ENCODE measurements at places on chromosomes 11 and 22. TPM values are rescaled to one million over a fixed set of nuclear protein-coding genes. Genes with fewer than 3 reads are reported as not detected.
A peak's percentile ranks its signal among the peaks of the same experiment; 100 is the strongest.

The LIF gene
- 33.3 TPM for total RNA-seq

The TEX54 gene
- total RNA-seq = not detected

DNA sequence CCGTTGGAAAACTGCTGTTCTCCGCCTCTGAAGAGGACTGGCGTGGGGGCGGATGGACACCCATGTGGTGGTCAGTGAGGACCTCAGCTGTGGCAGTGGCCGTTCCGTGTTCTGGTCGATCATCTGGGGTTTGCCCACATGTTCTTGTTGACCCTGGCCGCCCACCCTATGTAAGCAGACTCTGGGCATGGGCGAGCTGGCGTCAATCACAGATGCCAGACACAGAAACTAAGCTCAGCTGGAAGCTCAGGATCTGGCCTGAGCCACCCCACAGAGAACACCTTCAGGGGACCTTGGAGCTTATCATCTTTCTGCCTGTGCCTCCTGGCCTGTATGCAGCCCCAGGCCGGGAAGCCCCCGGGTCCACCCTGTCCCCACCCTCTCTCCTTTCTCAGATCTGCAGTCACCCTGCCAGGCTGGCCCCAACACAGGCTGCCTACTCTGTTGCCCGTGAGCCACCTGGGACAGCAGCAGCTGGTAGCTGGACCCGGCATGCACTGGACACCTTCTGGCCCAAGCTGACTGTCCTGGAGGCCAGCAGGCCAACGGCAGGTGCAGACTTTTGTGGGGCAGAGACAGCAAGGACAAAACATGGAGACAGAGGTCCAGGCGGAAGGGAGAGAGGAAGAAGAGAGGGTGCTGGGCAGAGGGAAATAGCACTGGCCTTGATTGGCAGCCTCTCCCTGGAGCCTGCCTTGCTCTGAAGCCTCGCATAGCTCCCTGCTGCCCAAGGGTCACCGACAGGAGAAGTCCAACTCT is 91.5 kb downstream of the PHF21B start:
- no peak for DNase-seq

GRCh38 chr22:36386351-36386899 is 1.3 kb downstream of the MYH9 start:
- DNase-seq = no peak

The C22orf31 gene
- total RNA-seq = not detected

The OR51B5 gene
- total RNA-seq = 0.11 TPM

GRCh38 chr11:8087185-8087584 is 6.2 kb downstream of the TUB start:
- no peak for DNase-seq

DNA sequence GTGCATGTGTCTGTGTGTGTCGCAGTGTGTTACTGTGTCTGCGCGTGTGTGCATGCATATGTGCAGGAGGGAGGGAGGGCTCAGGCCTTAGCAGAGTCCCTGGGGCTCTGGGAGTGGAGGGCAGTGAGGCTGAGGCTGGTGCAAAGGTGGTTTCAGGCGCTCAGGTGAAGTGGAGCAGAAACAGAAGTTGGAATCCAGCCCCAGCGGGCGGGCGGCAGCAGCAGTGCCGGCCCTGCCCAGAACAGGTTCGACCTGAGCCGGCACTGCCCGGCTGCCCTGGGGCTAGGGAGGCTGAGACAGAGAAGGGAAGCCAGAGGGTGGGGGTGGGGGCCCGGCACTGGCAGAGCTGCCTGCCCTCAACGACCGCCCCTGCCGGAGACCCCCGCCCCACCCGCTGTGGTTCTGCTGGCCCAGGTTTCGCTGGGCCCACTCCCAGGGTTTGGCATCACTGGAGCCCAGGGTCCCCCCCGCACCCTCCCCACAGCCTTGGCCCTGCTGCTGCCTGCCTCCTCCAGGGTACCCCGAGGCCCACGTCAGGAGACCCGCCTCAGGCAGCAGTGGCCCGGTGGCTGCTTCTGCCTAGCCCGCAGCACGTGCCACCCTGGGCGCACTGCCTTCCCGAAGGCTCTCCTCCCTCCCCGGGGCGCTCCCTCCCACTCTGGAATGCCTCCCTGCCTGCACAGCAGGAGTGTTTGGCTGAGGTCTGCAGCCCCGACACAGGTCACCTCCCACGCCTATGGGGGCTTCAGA is 13.3 kb downstream of the ASCL2 start:
- DNase-seq = no peak

- DNase-seq = no peak
Measured at GRCh38 chr11:88415495-88415894, 78.0 kb upstream of the CTSC start.

The CCDC81 gene
- 0.29 TPM for total RNA-seq

- DNase-seq = no peak
Measured at GRCh38 chr11:109512680-109513079, 90.7 kb downstream of the C11orf87 start.

The SMTNL1 gene
- total RNA-seq = not detected

GRCh38 chr11:67384851-67385366 is 6.9 kb upstream of the RAD9A start:
- peak; percentile 76 for DNase-seq

- DNase-seq = no peak
Measured at GRCh38 chr11:92775003-92775676, 194.3 kb upstream of the MTNR1B start.

DNA sequence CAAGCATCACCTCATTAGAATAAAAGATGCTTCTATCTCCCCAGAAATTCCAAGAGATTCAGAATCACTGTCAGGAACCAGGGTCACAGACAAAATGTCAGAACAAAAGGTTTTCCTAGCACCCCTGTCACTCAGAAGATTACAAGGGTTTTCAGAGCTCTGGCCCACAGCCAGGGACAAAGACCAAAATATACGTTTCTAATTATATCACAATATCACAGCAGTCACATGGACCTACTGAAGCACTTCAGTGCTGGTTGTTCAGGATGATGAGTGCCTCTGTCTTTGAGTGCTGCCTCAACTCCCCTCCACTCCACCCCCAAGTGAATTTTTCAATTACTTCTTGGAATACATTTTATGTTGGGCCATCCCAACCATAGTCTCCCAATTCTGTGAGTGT is 21.9 kb upstream of the RTL6 start:
- DNase-seq = no peak

DNA sequence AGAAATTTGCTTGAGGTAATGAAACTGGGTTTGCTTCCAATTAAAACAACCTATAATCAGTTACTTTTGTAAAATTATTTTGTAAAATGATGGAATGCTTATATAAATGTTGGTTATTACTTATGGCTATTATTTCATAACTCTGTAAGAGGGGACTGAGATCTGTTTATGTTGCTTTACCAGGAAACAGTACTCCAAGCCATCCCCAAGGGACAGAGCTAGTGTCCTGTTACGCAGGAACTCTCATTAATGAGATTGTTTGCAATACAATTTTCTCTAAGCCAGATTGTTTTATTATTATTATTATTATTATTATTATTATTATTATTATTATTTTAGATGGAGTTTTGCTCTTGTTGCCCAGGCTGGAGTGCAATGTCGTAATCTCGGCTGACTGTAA is 2.3 kb upstream of the NOX4 start:
- no peak for DNase-seq

The OR5M11 gene
- not detected for total RNA-seq

DNA sequence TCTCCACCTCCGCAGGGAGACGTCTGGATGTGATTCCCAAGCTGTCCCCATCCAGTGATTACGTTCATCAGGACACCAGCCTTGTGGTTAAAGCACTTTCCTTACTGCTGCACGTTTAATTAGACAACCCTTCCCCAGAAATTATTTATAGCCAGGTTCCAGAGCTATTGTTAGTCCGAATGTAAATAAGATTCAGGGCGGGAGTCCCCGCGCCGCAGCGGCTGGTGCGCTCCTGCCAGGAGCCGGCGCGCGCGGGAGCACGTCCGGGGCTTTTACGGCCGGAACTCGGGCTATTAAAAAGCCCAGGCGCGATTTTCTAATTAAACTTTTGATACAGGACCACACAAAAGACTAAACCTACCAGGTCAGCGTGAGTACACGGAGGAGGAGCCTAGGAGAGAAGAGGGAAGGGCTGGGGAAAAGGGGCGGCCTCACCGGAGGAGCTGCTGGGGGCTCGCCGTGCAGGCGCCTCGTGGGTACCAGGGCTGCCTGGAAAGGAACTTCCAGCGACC is 538.3 kb downstream of the OPCML start:
- no peak for DNase-seq

GRCh38 chr11:117371453-117371852 is 43.8 kb downstream of the CEP164 start:
- DNase-seq = no peak

The HIPK3 gene
- 37.0 TPM for total RNA-seq

DNA sequence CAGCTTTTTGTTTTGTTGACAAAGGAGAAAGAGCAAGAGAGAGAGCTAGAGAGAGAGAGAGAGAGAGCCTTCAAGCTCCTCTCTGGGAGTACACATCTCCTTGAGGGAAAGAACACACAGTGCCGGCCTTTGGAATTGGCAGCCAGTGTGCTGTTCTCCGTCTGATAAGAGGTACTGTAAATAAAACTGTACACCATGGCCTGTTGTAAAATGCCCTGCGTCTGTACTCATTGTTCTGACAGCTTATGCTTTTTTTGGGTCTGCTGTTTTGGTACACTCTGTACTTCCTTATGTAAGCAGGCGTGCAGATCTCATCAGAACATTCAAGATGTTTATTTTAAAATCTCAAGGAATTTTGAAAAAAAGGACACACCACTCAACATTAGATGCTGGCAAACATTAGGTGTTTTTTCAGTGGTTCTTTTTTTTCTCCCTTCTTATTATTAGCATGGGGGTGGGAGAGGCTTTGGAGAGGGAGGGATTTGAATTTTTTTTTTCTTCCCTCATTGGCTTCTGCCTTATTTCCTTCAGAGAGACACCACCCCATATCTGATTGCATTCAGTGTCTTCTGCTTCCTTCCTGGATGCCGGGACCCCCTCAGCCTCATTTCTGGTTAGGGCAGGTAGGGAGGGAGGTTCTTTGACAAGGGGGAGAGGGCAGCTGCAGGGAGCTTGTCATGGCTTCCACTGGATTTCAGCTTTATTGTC is 116.8 kb upstream of the NNMT start:
- no peak for DNase-seq

- DNase-seq = no peak
Measured at GRCh38 chr11:124872741-124873140, 7.5 kb downstream of the ROBO3 start.

GRCh38 chr11:34199525-34199924 is 94.1 kb downstream of the NAT10 start:
- no peak for DNase-seq

Data from Daoy (cell line).